ENCODE measurements at places on chromosomes 3 and 15.

GRCh38 chr3:5312290-5312689 is 124.8 kb downstream of the EDEM1 start:
- no peak for DNase-seq

- DNase-seq, result peak; percentile 57
Observed at GRCh38 chr3:16528581-16528993, 15.1 kb upstream of the RFTN1 start.

DNA sequence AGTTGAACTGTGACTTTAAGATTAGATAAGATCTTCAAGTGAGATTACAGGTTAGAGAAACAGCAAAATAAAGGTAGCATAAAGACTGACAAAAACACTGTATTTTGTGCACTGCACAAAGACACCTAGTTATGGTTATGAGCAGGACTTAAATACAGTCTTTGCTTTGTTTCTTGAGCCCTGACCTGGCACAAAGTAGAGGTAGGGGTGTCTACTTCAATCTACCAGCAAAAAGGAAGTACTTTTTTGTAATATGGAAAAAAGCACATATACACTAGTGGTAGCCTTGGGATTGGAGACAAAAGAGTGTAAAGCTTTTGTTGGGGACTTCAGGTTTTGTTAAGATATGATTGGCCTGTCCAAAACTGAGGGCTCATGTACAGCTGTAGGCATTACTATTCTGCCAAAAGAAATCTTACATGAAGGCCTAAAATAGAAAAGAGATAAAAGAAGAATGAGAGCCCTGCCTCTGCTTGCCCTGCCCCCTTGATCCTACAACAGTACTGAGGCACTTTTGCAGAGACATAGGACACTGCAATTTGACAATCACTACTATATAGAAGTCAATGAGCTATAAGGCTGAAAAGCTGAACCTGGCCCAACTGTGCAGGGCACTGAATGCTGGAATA is 194.3 kb downstream of the CBLB start:
- DNase-seq, result no peak

GRCh38 chr3:69290006-69290405 is 95.9 kb downstream of the FRMD4B start:
- no peak for DNase-seq

DNA sequence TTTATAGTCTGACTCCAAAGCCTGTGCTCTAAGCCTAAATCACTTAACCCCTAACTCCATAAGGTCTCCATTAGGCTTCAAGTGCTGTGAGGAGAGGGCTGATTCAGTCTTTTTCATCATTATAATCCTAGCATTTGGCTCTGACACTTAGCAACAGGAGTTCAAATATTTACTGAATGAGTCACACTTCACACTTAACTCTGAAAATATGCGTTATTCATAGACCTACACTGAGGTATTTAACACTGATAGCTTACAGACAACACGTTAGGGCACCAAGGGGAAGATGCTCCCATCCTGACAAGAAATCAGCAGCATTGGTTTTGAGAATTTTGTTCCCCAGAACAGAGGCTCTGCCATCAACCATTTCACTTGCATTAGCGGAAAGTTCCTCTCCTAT is 53.5 kb downstream of the MSL2 start:
- DNase-seq, result peak; percentile 95

- peak; percentile 35 for DNase-seq
Observed at GRCh38 chr3:83523470-83524073, 1435.2 kb upstream of the CADM2 start.

DNA sequence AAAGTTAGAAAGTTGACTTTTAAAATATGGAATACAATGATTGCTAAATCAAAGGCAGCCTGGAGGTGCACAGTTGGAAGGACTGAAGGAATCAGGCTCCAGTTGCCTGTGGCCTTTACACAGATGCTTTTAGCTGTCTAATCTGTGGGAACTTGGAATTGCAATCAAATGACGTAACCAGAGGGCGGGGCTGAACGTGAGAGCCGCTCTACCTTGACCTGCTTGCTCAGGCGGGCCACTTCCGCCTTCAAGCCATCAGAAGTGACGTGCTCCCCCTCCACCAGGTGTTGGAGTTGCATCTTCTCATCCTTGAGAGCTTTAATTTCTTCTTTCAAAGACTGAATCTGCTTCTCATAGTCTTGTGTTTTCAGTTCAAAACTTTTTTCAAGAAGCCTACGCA is 37.7 kb upstream of the GNB5 start:
- DNase-seq, result no peak

GRCh38 chr3:72811571-72811970 is 36.7 kb downstream of the SHQ1 start:
- no peak for DNase-seq

DNA sequence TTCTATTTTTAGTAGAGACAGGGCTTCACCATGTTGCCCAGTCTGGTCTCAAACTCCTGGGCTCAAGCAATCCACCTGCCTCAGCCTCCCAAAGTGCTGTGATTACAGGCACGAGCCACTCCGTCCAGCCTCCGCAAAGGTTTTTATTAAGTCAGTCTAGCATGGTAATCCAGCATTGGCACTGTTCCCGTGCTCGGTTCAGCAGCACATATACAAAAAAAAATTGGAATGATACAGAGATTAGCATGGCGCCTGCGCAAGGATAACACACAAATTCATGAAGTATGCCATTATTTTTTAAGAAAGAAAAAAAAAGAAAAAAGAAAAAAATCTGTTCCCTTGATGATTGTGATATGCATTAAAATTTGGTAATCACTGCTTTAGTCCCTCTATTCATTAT is 8.5 kb downstream of the CKMT1A start:
- DNase-seq, result no peak

DNA sequence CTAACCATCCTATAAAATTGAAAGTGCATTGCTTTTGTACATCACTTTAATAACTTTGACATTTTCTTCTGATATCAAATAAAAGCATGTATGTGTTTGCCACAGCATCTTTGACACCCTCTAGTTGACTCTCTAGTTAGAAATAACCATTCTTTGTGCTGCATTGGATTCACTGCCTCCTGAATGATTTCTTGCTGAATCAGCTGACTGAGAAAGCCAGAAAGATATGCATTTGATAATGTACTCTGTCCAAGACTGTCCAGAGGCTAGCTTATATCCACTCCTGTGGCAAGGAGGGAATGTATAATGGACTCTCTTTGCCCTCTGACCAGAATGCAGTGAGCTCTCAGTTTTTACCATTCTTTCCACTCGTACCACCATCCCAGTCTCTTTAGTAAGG is 6.2 kb downstream of the RAB11A start:
- no peak for DNase-seq

- no peak for DNase-seq
Observed at GRCh38 chr15:54159012-54159411, 180.8 kb downstream of the UNC13C start.

GRCh38 chr3:57852896-57853295 is 96.8 kb downstream of the SLMAP start:
- peak; percentile 36 for DNase-seq

- no peak for DNase-seq
Observed at GRCh38 chr15:71350622-71351378, 235.5 kb downstream of the THSD4 start.

GRCh38 chr3:174767406-174767805 is 91.7 kb upstream of the NAALADL2 start:
- DNase-seq, result no peak

GRCh38 chr3:178059119-178059518 is 477.1 kb upstream of the KCNMB2 start:
- peak; percentile 26 for DNase-seq

DNA sequence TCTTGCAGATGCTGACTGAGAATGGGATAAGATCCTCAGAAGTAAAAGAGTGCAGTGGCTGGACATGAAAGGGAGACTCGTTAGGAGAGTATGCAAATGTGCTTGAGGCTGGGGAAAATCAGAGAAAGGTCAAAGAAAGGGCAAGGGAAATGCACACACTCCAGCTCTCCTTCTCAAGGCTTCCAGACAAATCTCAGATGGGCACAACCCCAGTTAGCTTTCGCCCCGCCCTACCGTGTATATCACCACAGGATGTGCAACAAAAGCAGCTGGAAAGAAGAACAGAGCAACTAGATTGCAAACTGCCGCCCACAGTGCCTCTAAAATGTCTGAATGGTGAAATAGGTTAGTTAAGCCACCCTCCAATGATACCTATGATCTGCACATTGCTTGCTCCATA is 63.9 kb downstream of the CERS3 start:
- DNase-seq, result no peak

GRCh38 chr15:91589360-91589759 is 264.1 kb upstream of the SLCO3A1 start:
- no peak for DNase-seq

GRCh38 chr15:59217876-59218498 is 11.3 kb downstream of the LDHAL6B start:
- DNase-seq, result no peak

- no peak for DNase-seq
Observed at GRCh38 chr3:196602673-196603072, 34.2 kb downstream of the FBXO45 start.

DNA sequence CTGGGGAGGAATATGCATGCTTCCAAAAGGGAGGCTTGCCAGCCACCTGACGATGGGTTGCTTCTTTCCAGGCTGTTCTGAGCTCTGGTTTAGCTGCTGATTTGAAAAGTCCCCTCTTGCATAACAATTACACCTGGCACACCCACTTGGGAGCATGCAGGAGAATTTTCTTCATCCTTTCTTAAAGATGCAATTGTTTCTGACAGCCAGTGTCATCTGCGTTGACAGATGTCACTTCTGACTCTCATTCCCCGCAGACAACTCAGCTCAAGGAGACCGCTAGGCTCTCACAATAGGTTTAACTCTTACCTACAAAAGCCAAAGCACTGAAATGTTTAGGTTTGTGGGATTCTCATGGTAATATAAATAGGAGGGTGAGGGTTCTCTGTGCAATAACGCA is 185.6 kb upstream of the SYNPR start:
- DNase-seq, result no peak

DNA sequence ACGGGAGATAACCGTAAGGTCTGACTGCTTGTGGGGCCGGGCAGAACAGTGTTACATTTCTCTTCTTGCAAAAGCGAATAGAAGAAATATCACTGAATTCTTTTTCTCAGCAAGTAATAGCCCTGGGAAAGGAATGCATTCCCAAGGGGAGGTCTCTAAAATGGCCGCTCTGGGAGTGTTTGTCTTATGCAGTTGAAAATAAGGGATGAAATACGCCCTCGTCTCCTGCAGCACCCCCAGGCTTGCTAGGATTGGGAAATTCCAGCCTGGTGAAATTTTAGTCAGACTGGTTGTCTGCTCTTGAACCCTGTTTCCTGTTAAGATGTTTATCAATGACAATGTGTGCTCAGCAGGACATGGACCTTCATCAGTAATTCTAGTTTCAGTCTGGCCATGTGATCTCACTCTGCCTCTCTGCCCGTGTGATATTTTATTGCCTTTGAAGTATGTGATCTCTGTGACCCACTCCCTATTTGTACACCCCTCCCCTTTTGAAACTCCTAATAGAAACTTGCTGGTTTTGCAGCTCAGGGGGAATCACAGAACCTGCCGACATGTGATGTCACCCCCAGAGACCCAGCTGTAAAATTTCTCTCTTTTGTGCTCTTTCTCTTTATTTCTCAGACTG is 715.6 kb downstream of the ROBO1 start:
- DNase-seq, result peak; percentile 17

GRCh38 chr3:128760881-128761280 is 34.9 kb downstream of the RAB7A start:
- DNase-seq, result no peak

- DNase-seq, result no peak
Observed at GRCh38 chr3:30358871-30359270, 247.5 kb upstream of the TGFBR2 start.

- DNase-seq, result peak; percentile 85
Observed at GRCh38 chr3:174325834-174326700, 533.1 kb upstream of the NAALADL2 start.

DNA sequence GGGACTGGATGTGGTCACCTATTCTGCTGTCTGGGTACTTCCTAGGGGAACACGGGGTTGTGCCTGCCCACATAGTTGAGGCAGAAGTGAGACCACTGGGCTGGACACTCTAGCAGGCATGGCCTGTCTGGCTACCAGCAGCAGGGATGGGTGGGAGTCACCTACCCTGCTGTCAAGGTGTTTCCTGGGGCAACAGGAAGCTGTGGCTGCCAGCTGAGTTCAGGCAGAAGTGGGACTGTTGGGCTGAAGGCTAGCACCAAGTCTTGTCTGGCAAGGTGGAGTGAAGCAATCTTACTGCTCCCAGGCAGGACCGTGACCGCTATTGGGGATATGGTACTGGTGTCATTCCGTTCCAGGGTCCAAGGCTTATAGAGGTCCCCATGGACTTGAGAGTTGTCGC is 20.3 kb upstream of the ZDHHC23 start:
- DNase-seq, result no peak

DNA sequence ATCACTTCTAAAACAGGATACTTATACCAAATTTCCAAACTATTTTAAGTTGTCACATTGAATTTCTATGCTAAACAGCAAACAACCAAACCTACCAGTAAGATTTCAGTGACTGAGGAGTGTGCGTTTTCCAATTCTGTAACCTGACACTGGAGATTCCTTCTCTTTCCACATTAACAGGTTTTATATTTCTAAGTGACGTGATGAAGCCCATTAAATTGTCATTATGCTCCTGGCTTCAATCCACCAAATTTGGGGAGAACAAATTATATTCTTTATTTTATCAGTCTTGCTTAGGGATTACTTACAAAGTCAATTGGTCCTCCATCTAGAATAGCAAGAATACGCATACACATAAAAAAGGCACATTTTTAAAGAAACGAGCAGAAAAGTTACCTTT is 764.8 kb upstream of the NR2F2 start:
- DNase-seq, result peak; percentile 28

- no peak for DNase-seq
Observed at GRCh38 chr3:75982151-75982550, 196.8 kb upstream of the ZNF717 start.

GRCh38 chr3:165830746-165831145 is 6.5 kb downstream of the BCHE start:
- peak; percentile 34 for DNase-seq

- DNase-seq, result peak; percentile 70
Observed at GRCh38 chr15:66842710-66843441, 140.8 kb downstream of the SMAD6 start.
